Activated CD4-positive, alpha-beta T cell treated with anti-CD3 and anti-CD28 coated beads, Interleukin-2, amount 10 ng/mL, durations not matched to agents 24 days and 14 days (primary cell): ENCODE measurements at places on chromosomes 2 and 18. TPM values are rescaled to one million over a fixed set of nuclear protein-coding genes. Genes with fewer than 3 reads are reported as not detected.

The CDK5R2 gene
- not detected in 2 replicates for total RNA-seq

The PLCD4 gene
- 0.26 and 0.52 TPM in 2 replicates for total RNA-seq

The STARD6 gene
- total RNA-seq, result not detected in 2 replicates

The REL gene
- total RNA-seq, result 84.9 and 88.7 TPM in 2 replicates

The PDE11A gene
- not detected in 2 replicates for total RNA-seq

The KLHL29 gene
- total RNA-seq, result 3.7 and 3.8 TPM in 2 replicates

The VIT gene
- not detected in 2 replicates for total RNA-seq

The CXCR4 gene
- total RNA-seq, result 88.8 and 92.7 TPM in 2 replicates

The GLS gene
- 256 and 266 TPM in 2 replicates for total RNA-seq

The KCNS3 gene
- not detected in 2 replicates for total RNA-seq

The POTEC gene
- not detected in 2 replicates for total RNA-seq

The TANC1 gene
- total RNA-seq, result 0.33 and 0.37 TPM in 2 replicates

The CROCC2 gene
- not detected in 2 replicates for total RNA-seq

The TUBA4B gene
- not detected in 2 replicates for total RNA-seq

The NAPG gene
- total RNA-seq, result 36.4 and 38.7 TPM in 2 replicates

The TRIM43 gene
- not detected in 2 replicates for total RNA-seq

The HES6 gene
- 10.2 and 10.3 TPM in 2 replicates for total RNA-seq

The PSMD1 gene
- total RNA-seq, result 200 and 203 TPM in 2 replicates

The ANKRD30BL gene
- not detected in 2 replicates for total RNA-seq

The C2orf92 gene
- 16.8 and 16.9 TPM in 2 replicates for total RNA-seq

The NDUFS1 gene
- 81.5 and 82.6 TPM in 2 replicates for total RNA-seq

The FER1L5 gene
- total RNA-seq, result not detected in 2 replicates

The PLEK gene
- 0.26 and 0.62 TPM in 2 replicates for total RNA-seq

The INO80B gene
- 51.8 and 54.5 TPM in 2 replicates for total RNA-seq

The MC2R gene
- not detected in 2 replicates for total RNA-seq

The UGT1A1 gene
- total RNA-seq, result not detected in 2 replicates

The POTEJ gene
- not detected in 2 replicates for total RNA-seq

The PDE1A gene
- total RNA-seq, result not detected in 2 replicates

The HRH4 gene
- total RNA-seq, result 0.79 and 1.6 TPM in 2 replicates

The SULT1C4 gene
- total RNA-seq, result not detected in 2 replicates

The MAP2 gene
- not detected in 2 replicates for total RNA-seq
